ENCODE measurements at places on chromosomes 7 and 10.

GRCh38 chr10:15325243-15325943, 45.7 kb downstream of the FAM171A1 start:
- no peak for DNase-seq

- peak; percentile 76 for DNase-seq
These were observed 15.8 kb upstream of the TRIM8 start for GRCh38 chr10:102628451-102628911.

DNA sequence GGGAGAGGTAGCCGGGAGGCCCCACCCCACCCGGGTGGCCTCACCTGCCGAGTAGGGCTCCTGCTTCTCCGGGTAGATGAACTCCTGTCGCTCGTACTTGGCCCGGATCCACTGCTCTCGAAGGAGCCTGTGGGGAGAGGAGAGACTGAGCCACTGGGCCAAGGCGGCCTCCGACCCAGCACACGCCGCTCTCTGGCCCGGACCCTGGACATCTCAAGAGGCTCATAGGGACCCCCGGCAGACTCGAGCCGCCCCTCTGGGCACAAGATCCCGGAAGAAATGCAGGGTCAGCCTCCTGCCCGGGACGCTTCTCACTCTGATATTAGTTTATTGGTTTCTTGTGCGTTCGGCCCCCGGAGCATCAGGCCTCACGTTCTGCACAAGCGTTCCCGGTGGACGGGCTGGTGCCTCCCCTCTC, 34.5 kb downstream of the ADAP1 start:
- DNase-seq, result no peak

DNA sequence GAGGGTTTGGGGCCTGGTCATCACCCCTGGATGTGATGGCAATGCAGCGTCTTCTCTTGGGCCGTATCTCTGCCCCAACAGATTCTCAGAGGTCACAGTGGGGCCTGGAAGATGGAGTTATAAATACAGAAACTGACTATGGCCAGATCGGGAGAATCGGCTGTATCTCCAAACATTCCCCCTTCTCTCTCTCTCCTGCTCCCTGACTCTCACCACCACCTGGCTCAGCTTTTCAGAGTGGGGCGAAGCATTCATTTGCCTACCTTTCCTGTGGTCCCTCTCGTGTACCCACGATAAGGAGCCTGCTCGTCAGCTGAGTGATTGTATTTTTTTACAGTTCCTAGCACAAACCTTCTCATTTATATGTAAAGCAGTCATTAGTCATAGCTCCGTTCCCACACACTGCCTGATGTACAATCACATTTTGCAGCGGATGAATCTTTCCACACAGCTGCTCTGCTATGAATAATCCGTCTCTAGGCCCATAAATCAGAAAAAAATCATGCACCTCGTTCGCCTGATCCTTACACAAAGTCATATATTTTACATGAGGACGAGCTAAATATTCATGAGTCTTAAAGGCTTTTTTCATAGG, 23.2 kb upstream of the BTRC start:
- DNase-seq, result no peak

DNA sequence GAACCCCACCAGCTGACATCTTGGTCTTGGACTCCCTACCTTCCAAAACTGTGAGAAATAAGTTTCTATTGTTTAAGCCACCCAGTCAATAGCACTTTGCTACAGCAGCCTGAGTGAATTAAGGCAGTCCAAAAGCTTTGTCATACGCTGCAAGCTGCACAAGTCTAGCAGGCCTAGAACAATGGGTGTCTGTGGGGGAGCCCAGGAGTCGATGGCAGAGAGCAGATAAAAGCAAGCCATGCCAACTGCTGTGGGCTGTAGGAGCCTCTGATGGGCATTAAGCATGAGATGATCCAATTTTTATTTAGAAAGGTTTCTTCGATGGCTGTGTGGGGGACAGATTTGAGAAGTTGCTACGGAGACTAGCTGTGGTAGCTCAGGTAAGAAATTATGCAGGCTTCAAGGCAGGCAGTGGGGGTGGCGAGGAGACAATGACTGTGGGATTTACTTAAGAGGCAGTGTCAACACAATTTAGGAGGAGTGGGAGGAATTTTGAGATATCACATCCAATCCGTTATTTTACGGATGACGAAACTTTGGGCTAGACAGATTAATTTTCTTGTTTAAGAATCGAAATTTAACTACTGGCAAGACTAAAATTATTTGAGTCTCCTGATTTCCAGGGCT, 110.4 kb downstream of the NRCAM start:
- no peak for DNase-seq

DNA sequence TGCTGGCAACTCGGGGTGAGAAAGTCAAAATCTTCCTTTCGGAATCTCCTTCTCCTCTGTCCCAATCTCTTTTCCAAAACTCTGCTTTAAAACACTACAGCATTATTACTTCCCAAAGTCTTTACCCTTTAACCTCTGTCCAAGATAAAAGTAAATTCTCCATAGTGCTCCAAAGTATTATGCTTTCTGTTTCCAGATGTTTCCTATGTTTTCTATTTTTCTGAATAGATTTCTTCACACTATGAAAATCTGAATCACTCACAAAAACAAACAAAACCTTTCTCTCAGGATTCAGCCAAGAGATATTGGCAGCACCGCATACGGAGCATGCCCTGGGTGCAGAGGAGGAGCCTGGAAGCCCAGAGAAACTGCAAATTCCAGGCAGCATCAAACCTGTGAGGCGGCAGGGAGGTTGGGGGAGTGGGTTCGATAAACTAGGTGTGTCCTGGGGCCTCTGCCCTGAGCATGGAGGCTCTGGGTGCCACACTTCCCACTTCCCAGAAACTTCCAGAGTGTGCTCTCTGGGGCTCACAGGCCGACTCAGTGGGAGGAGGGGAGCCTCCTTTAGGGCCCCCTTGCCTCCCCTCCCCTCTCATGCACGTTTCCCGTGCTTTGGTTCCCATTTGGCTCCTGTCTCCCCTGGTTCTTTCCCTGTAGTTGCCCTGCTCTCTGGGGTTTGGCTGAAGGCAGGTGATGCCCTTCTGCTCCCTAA, 35.6 kb downstream of the VIPR2 start:
- DNase-seq, result no peak
